ENCODE measurements at places on chromosomes 11 and 22.

DNA sequence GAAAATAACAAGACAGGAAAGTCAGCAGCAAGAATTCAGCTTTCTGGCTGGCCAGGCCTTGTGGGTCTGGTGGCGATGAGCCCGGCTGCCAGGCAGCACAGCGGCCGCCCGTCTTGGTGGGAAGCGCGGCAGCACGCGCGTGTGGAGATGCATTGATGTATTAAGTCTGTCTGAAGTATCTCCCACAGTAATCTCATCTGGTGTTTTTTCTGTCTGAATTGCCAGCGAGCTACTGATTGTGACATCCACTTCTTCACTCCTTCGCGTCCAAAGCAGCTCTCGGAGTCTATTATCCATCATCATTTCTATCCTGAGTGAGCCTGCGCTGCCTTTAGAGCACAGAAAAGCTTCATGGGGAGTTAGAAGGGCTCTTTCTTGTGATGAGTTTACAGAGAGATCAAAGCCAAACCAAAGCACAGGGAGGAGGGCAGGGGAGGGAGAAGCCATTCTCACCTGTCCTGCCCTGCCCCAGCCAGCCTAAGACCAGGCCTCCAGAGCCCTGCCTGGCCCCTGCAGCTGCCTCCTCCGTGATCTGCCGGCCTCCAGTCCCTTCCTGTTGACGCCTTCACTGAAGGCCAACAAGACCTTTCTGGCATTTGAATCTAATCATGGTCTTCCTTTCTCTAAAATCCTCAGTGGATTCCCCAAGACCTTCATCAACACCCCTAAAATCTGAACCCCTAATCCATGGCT lies 1419.0 kb downstream of the TBC1D22A start:
- no peak for DNase-seq

- no peak for DNase-seq
These were observed 5.3 kb downstream of the ARVCF start for GRCh38 chr22:20011123-20011992.

DNA sequence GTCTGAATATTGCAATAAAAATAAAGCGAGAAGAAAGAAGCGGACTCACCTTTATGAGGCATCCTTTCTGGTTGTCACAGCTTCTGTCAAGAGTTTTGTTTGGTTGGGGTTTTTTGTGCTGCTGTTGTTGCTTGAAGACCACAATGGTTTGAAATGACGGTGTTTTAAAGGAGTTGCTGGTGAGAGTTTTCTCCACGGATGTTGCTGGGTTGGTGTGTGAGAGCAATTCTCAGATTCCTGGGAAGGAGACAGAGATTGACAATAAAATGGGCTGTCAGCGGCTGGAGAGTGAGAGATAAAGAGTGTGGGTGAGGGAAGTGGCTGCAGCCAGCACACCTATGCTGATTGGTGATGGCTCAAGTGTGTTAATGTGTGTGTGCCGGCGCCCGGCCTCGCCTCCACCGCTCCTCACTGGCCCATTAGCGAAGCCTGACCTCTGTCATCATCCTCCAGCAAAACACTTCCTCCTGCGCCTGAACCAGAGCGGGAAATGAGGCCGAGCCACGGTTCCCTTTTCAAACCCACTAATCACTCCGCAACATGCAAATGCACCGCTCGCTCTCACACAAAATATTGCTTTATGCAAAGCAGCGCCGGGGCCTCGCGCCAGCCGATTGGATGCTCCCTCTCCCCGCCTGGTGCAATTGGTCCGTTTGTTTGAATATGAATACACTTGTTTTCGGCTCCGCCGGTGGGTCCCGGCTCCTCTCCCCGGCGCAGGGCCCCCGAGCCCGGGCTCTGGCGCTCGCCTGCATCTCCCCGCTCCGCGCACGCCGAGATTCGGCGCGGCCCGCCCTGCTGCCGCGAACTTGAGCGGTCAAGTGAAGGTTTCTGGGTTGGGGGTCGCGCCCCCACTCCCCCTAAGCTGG lies at the start of gene PAX6:
TSS of gene PAX6 (minus strand) at position 544 of the 869 bp plus-strand sequence. CDS start 4,911 bp downstream, outside the sequence.
- no peak for DNase-seq

- DNase-seq: no peak
These were observed 16.9 kb downstream of the ELFN2 start for GRCh38 chr22:37410174-37411055.

DNA sequence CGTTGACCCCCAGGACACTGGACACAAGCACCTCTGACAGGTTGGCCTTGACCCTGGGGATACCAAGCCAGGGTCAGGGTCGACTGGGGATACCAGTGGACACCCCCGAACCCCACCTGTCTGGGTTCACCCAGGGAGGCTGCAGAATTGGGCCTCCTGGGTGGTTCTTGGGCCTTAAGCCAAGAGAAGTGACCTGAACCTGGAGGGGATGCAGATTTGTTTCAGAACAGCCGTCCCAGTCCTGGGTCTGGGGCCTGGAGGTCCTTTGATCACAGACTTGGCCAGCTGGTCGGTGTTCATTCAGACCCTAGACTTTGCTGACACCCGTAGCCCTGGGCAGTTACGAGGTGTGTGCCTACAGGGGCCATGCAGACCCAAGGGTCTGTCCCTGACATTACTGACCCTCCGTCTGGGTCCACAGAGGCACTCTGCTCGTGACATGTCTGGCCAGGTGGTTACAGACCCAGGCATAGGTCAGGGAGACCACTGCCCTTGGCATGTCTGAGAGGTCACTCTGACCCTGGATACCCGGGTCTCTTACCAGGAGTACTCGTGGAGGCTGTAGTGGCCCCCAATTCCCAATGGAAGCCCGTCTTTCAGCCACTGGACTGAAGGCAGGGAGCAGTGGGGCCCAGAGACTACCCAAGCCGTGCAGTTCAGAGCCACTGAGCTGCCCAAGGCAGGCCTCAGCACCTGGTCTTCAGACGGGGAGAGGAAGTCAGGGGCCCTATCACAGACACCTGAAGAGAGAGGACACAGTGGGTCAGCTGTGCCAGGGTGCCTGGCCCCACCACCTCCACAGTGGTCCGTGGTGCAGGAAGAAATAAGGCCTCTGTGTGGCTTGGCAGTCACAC lies 6.4 kb downstream of the SIGIRR start:
- DNase-seq: no peak

GRCh38 chr11:86577644-86578636 lies 94.5 kb downstream of the ME3 start:
- DNase-seq: peak; percentile 74

DNA sequence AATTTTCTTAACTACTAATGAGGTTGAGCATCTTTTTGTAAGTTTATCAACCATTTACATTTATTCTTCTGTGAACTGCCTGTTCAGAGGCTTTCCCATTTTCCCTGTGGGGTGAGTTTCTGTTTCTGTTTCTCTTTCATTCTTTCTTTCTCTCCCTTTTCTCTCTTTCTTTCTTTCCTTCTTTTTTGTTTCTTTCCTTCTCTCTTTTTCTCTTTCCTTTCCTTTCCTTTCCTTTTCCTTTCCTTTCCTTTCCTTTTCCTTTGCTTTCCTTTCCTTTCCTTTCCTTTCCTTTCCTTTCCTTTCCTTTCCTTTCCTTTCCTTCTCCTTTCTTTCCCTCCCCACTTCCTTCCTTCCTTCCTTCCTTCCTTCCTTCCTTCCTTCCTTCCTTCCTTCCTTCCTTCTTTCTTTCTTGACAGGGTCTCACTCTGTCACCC lies 8.0 kb upstream of the ZBED5 start:
- DNase-seq: no peak

GRCh38 chr11:124762624-124763155 lies 600 bp upstream of the ESAM start:
- no peak for DNase-seq

- no peak for DNase-seq
These were observed 944 bp downstream of the C11orf86 start for GRCh38 chr11:66976028-66976467.

DNA sequence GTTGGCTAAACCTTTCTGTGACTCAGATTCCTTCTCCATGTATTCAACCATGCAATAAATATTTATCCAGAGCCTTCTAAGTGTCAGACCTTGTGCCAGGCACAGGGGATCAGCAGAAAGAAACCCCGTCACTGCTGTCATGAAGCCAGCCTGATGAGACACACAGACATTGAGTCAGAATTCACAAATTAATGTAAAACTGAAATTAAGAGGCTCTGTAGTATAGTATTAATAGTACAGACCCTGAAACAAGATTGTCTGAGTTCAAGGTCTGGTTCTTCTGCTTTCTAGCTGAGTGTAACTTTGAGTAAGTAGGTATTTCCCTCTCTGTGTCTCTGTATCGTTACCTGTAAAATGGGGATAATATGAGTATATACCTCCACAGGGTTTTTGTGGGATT lies 46.9 kb downstream of the ME3 start:
- DNase-seq: no peak

DNA sequence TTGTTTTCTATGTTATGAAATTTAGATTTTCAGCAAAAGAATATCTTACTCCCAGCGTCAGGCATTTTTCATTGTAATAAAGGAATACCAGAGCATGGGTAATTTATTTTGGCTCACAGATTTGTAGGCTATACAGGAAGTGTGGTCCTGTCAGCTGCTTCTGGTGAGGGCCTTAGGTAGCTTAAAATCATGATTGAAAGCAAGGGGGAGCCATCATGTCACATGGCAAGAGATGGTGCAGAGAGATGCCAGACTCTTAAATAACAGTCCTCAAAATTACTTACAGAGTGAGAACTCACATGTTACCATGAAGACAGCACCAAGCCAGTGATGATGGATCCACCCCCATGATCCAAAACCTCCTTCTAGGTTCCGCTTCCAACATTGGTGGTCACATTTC lies 825.0 kb upstream of the CHORDC1 start:
- no peak for DNase-seq

DNA sequence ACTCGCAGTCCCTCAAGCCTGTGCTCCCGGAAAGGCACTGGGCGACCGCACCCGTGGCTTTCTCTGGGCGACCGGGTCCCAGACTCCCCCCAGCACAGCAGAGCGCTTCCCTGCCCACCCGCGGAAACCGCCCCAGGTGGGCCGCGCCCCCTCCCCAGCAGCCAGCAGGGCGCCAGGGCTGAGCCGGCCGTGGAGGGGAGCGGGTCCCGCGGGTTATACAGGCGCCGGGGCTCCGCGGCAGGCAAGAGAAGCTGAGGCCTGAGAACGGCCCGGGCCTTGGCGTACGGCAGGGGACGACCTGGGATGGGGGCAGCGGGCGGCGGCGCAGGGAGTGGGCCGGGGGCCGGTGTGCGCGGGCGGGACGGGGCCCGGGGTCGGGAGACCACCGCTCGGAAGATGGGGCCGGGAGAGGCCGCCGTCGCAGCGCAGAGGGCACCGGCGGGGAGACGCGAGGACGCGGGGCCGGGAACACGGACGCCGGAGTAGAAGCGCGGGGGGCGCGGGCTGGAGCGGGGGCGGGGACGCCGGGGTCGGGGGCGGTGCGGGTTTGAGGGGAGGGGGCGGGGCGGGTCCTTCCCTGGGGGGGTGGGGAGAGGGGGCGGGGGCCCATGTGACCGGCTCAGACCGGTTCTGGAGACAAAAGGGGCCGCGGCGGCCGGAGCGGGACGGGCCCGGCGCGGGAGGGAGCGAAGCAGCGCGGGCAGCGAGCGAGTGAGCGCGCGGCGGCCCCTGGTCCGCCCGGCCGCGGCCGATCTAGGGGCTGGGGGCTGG lies at the start of gene MDK:
TSS of gene MDK (plus strand) at position 622 of the 771 bp plus-strand sequence. CDS start 389 bp downstream, outside the sequence.
- DNase-seq: no peak

DNA sequence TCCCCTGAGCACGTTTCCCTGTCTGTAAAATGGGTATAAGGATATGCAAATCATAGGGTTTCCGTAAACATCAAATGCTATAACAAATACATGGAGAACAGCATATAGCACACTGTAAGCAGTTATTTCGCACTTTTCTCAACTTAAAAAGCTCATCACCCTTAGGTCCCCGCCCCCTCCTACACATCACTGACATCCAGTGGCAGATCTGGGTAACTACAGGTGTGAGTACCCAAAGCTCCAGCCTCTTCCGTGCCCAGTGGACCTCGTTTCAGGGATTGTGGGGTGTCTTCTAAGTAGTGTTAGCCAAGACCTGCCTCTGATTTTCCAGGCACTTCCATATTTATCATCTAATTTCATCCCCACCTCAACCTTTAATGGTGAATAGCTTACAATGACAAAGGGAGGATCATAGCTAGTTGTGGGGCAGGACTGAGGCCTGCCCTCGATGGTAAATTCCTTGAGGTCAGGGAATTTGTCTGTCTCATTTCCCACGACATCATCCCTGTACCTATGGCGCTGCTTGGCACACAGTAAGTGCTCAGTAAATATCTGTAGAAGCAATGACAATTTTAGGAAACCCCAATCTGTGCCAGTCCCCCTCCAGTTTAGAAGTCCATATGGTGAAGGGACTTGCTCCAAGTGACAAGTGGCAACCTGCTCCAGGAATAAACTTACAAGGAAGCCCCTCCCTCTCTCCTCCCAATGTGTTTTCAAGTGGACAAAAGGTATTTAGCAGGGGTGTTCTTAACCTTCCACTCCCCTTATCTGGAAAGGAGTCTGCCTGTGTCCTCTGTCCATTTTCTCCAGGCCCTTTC lies 340.5 kb downstream of the TENM4 start:
- DNase-seq: no peak

All from AG09309 (cell line).